Lung microvascular endothelial cell (primary cell): ENCODE measurements at places on chromosomes 5 and 9. TPM values are rescaled to one million over a fixed set of nuclear protein-coding genes. Genes with fewer than 3 reads are reported as not detected.
A peak's percentile ranks its signal among the peaks of the same experiment; 100 is the strongest.

DNA sequence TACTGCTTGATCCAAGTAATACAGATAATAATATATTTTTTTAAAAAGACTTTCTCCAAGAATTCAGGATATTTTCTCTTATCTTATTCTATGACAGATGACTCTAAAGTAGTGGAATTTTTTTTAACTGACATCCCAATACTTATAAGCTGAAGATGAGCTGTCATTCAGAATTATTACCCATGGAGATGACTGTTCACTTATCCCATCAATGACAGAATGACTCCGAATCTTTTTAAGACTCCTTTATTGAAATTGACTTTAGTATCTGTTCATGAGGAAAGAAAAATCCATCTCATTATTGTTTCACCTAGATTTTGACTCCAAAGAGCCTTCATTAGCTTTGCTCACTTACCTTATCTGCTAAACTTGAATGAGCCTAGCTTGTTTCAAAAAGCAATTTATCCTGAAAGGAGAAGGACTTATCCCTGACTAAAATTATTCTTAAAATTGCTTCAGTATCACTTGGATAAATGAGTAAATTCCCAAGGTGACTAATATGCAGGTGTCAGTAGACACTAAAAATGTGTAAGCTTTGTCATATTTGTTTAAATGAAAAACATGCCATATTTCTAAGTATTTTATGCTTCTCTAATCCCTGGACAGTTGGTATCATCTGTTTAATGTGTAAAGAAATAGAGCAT, 146.9 kb downstream of the PLCXD3 start:
- DNase-seq, result no peak

DNA sequence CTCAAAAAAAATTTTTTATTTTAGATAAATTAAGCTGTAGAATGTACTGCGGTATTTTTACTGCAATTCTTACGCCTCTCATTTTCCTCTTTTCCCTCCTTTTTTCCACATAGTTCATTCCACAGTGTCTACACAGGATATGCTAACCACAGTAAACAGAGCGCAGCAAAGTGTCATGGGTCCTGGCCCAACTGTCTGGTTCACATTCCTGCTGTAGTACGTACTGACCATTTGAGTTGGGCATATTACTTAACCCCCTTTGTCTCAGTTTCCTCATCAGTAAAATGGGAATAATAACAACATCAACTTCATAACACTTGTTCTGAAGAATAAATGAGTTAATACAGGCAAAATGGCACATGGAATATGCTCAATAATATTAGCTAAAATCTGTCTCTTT, 41.6 kb downstream of the SLC44A1 start:
- no peak for DNase-seq

DNA sequence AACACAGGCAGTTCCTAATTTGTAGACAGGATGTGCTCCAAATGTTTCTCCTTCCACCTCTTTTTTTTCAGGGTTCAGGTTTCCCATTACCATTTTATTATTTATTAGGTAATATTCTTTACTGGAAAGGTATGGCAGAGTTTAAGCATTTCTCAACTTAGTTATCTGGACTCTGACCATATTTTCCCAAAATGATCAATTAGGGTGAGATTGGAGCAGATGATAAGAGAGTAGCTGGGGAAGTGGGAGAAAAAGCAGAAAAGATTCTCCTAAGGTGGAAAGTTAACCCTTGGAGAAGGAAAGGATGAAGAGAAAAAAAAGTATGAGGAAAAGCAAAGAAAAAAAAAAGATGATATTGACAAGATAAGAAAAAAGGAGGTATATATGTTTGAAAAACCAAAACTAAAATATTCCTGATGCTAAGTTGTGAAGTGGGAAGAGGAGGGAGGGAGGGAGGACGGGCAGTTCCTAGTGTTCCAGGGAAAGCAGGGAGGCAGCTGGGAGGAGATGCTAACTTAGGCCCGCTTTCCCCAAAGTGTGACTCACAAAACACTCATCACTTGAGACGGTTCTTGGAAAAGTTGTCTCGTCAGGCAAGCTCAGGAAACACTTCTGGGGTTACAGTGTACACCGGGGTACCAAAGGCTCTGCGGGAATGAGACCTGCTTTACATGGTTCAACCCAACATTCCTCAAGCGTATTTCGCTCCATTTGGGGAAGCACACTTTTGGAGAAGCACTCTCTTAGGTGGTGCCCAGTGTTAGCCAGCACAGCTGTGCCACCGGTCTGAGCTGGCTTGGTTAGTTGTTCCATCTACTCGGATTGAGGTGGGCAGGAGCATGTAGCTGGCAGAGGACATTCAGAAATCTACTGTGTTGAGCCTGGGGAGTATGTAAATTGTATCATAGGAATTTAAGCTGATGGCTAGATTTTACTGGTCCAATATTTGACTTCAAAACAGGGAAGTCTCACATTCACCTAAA, 35.1 kb downstream of the B4GALT1 start:
- DNase-seq, result peak; percentile 75

GRCh38 chr9:137064027-137064879, 6.1 kb downstream of the SAPCD2 start:
- DNase-seq, result peak; percentile 61

DNA sequence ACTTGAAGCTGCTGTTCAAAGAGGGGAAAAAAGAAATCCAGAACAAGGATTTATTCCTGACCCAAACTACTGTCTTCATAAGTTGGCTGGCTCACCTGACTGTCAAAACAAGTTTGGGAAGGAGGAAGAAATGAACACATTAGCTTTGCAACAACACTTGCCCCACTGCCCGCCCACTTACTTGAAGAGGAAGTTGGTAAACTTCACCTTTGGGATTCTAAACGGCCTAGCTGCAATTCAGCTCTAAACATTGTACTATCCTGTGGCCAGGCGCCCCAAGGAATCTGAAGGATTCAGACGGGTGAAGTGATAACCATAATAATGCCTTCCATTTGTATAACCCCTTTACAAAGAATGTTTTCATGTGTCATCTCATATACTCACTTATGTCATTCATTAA, 199.4 kb downstream of the ARRDC3 start:
- DNase-seq, result no peak

DNA sequence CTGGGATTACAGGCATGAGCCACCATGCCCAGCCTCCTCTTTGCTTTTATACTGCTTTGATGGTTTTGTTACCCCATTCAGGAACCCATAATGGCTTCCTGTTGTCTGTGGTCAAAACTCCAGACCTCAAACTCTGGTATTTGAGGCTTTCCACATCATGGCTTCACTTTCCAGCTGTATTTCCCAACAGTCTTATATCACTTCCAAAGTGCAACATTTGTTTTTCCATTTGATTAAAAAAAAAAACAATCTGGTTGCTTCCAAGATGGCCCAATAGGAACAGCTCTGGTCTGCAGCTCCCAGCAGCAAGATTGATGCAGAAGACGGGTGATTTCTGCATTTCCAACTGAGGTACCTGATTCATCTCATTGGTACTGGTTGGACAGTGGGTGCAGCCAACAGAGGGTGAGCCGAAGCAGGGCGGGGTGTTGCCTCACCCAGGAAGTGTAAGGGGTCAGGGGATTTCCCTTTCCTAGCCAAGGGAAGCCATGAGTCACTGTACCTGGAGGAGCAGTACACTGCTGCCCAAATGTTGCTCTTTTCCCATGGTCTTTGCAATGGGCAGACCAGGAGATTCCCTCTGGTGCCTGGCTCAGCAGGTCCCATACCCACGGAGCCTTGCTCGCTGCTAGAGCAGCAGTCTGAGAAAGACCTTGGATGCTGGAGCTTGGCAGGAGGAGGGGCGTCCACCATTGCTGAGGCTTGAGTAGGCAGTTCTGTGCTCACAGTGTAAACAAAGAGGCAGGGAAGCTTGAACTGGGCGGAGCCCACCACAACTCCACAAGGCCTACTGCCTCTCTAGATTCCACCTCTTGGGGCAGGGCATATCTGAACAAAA, 458.4 kb downstream of the KDM4C start:
- DNase-seq, result no peak

GRCh38 chr5:1761453-1761755, 38.2 kb downstream of the MRPL36 start:
- DNase-seq, result no peak

GRCh38 chr5:107593009-107593408, 77.7 kb downstream of the EFNA5 start:
- DNase-seq, result no peak

DNA sequence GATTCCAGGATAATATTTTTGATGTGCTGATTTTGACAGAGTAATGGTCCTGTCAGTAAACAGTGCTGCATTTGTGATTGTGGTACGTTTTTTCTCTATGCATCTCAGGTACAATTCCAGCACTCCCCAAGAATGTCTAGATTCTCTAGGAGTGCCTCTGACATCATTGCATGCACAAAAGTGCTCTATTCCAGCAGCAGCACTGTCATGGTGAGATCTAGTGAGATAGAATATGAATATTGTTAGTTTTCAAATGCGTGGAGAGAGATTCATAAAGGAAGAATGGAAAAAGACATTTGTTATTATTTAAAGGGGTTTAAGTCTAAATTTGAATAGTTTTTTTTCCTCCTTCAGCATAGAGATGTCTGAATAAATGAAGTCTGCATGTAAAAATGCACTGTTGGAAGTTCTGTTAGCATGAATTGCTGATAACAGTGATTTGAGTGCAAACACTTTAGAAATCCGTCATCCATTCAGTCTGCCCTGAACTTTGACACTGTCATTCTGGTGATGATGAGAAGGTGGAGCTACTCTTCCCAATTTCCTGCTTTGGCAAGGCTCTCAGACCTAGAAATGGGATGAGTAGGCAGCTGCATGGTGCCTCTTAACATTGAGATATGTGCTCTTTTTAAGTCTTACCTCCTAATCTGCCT, 84.6 kb downstream of the GAPVD1 start:
- no peak for DNase-seq

DNA sequence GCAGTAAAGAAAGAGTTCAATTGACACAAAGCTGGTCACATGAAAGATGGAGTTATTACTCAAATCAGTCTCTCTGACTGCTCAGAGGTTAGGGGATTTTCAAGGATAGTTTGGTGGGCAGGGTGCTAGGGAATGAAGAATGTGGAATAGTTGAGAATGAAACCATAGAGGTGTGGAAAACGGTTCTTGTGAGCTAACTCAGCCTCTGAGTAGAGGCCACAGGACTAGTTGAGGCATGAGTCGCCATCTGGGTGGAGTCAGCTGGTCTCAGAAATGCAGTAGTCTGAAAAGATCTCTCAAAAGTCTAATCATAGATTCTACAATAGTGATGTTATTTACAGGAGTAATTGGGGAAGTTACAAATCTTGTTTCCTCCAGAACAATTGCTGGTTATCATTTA, 178.9 kb upstream of the SPEF2 start:
- no peak for DNase-seq

GRCh38 chr9:120846251-120846889, 3.6 kb upstream of the PSMD5 start:
- no peak for DNase-seq

DNA sequence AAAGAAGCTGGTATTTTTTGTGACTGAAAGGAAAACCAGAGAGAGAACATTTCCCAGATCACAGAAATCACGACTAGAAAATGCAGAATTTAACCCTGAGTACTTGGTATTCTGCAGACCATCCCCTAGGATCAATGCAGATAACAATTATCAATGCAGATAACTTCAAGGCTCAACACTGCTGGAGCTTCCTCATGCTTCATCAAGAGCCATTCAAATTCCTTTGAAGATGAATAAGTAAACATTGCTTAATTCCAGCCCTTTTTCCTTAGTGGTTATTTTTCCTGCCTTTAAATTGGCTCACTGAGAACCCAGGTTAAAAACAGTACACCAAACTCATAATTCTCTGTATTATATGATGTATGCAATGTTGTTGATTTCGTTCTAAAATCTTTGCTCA, 370.1 kb upstream of the TLE4 start:
- no peak for DNase-seq

DNA sequence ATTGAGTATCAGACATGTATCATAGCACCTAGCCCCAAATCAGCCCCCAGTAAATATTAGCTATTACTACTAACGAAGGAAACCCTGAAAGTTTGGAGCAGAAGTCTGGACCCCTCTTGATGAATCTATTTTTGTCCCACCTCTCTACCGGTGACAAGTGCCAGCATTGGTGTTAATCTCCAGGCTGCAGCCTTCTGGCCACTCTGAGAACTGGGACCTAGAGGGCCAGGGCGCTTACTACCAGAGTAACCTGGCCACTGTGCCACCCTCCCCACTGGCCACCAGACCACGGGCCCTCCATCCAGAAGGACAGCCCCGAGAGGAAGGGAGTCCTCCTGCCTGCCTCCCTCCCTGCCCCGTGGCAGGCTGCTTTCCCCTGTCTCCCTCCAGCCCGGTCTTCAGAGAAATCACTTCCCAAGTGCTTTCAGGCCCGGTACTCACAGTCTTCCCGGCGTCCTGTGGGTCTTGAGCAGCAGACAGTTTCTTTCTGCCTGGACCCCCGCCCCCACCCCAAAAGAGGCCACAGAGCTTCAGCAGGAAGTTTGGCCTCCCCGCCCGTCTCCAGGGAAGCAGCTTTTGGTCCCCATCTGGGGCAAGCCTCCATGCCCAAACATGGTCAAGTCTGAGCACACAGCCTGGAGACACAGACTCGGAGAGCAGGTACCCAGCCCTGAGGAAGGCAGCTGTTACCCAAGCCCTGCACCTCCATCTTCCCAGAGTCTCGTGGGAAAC, at the start of gene KCNMB1:
KCNMB1 (minus strand) TSS at position 550 of the 732 bp plus-strand sequence. CDS start 3,920 bp downstream, outside the sequence.
- DNase-seq, result no peak

GRCh38 chr9:7871977-7872730, 72.6 kb upstream of the DMAC1 start:
- DNase-seq, result no peak

GRCh38 chr5:82586661-82587310, 308.6 kb upstream of the RPS23 start:
- no peak for DNase-seq

DNA sequence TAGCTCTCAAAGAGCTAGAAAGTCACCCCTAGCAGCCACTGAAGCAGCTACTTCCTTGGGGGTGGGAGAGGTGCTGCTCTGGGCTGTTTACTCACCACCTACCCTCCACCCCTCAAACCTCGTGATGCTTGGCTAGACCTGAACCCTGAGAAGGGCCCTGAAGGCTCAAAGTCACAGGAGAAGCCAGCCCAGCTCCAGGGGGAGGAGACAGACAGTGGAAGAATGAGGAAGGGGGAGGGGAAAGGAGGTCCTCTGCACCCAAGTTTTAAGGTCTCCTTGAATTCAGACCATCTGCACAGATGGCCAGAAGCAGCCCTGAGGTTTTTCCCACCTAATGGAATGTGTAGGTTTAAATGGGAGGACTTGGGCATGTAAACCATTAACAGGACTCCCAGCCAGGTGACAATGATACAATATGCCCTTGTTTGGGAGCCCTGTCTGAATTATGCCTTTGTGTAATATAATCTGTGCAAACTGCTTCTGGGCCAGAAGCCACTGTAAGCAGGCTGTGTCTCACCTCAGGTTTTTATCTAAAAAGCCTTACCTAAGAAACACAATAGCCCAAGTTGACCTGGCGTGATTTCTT, 180.5 kb downstream of the PIK3R1 start:
- DNase-seq, result no peak

GPRIN1 gene
- 3.6 and 5.2 TPM in 2 replicates for total RNA-seq

POMT1 gene
- 20.3 and 27.2 TPM in 2 replicates for total RNA-seq

POLE3 gene
- 33.9 and 34.0 TPM in 2 replicates for total RNA-seq

CHSY3 gene
- total RNA-seq, result 2.8 and 3.4 TPM in 2 replicates

CCNI2 gene
- total RNA-seq, result under 0.01 TPM in 1 of 2 replicates, not detected in the other

OBP2B gene
- total RNA-seq, result not detected in 2 replicates

GFI1B gene
- total RNA-seq, result not detected in 2 replicates

BTNL9 gene
- total RNA-seq, result under 0.01 TPM in 2 replicates

PCDH12 gene
- total RNA-seq, result 12.7 and 22.2 TPM in 2 replicates

PCDH1 gene
- total RNA-seq, result 6.2 and 43.8 TPM in 2 replicates

KCNV2 gene
- not detected in 2 replicates for total RNA-seq

SLCO6A1 gene
- not detected in 2 replicates for total RNA-seq

ARHGEF37 gene
- total RNA-seq, result 9.8 and 16.1 TPM in 2 replicates

CTNND2 gene
- total RNA-seq, result not detected in 2 replicates
